ENCODE measurements at places on chromosomes 16 and 17. TPM values are rescaled to one million over a fixed set of nuclear protein-coding genes. Genes with fewer than 3 reads are reported as not detected.

Gene TEX14
- 0.42 TPM for total RNA-seq

Gene TLCD2
- 0.26 TPM for total RNA-seq

Gene FBXL16
- total RNA-seq, result 35.3 TPM

Gene ZNF205
- not detected for total RNA-seq

Gene TBX6
- total RNA-seq, result 0.65 TPM

All from T-helper 17 cell (primary cell).